ENCODE measurements at places on chromosomes 12 and 14. TPM values are rescaled to one million over a fixed set of nuclear protein-coding genes. Genes with fewer than 3 reads are reported as not detected.
A peak's percentile ranks its signal among the peaks of the same experiment; 100 is the strongest.

- DNase-seq: no peak
Measured at GRCh38 chr14:106683631-106684030, 1157.2 kb downstream of the TMEM121 start.

Gene LRP1-AS
- not detected for total RNA-seq

Gene PPM1H
- 36.7 TPM for total RNA-seq

GRCh38 chr12:124967016-124967739 is 21.8 kb downstream of the DHX37 start:
- DNase-seq: no peak

DNA sequence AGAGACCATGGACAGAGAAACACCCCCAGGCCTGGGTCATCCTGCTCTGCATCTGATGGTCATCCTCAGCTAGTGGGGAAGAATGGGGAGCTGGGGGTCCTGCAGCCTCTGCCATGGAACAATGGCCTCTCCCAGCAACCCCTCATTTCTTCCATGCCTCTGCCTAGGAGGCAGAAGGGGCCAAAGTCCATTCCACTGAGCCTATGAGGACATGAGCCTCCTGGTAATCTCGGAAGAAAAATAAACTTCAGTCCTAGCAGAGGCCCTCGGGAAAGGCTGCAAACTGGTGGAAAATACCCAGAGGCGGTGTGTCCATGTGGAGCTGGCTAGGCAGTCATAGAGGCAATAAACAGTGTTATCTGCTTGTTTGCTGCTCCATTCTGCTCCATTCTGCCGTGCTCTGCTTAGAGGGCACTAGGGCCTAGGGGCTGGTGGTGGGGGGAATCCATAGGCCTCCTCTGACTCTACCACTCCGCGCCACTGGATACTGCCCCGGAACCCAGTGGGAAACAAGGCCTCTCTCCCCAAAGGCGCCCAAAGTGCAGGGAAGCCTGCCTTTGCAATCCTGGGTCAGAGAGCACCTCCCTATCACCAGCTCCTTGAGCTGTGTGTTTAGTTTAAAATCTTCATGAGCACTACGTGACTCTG is 4.5 kb downstream of the PGF start:
- no peak for DNase-seq

Gene ERGIC2
- 112 TPM for total RNA-seq

Gene ARL6IP4
- 171 TPM for total RNA-seq

Gene NTS
- not detected for total RNA-seq

DNA sequence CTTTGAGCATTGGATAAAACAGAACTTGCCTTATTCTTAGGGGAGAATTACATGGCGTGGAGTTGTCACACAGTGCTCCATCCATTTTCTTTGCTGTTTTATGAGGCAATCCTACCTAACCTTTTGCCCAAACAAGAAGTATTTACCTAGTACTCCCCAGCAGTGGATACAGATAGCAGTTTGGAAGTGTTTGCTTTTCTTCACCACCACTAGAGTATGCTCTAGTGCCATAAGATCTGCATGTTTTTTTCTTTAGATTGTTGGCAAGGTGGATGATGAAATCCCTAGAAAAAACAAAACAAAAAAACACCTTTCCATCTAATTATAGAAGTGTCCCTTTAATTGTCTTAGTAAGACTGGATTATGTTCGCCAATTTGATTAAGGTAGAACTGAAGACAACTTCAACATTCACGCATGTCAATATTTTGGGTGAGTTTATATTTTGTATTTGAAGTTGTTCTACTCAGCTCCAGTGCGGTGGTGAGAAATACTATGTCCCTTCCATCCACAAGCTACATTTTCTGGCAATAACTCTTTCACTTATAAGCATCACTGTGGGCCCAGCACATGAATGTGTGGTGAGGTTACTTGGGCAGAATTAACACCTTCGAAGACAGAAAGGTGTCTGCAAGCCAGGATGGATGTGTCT is 23.6 kb upstream of the TMEM260 start:
- no peak for DNase-seq

Gene FGD4
- 37.4 TPM for total RNA-seq

Gene HOXC6
- total RNA-seq: 1.2 TPM

GRCh38 chr14:51294951-51295525 is 55.0 kb downstream of the TMX1 start:
- no peak for DNase-seq

Gene SCYL2
- total RNA-seq: 59.9 TPM

GRCh38 chr12:114685869-114686268 is 1.9 kb upstream of the TBX3 start:
- DNase-seq: no peak

DNA sequence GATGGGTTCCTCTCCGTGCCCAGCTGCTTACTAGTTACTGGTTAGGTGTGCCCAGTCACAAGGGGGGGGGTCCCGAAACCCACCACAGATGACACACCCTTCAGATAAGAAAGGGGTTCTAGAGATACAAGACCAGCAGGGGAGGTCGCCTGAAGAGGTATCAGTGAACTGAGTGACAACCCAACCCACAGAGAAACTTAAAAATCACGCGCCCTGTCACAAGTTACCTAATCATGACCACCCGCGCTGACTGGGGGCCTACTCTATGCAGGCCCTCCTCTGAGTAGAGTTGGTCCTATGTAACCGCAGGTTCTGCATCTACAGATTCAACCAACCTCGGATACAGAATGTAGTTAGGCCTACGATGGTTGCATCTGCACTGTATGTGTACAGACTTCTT is 210.3 kb upstream of the SFSWAP start:
- no peak for DNase-seq

DNA sequence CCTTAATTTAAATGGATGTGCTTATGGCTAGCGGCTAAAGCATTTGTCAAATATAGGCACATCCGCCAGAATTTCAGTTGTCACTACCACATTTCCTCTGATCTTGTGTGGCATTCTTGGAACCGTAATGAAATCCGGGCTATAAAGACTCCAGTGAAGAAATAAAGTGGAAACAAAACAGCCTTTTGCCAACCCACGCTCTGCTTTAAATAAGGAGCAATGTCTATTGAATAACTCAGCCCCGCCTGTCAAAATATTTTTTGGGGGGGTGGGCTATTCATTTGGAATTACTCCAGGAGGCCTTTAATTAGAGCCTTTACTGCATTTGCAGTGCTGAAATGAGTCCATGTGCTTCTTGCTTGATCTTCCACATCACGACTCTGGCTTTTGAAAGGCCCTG is 179.6 kb upstream of the RPH3A start:
- DNase-seq: no peak

DNA sequence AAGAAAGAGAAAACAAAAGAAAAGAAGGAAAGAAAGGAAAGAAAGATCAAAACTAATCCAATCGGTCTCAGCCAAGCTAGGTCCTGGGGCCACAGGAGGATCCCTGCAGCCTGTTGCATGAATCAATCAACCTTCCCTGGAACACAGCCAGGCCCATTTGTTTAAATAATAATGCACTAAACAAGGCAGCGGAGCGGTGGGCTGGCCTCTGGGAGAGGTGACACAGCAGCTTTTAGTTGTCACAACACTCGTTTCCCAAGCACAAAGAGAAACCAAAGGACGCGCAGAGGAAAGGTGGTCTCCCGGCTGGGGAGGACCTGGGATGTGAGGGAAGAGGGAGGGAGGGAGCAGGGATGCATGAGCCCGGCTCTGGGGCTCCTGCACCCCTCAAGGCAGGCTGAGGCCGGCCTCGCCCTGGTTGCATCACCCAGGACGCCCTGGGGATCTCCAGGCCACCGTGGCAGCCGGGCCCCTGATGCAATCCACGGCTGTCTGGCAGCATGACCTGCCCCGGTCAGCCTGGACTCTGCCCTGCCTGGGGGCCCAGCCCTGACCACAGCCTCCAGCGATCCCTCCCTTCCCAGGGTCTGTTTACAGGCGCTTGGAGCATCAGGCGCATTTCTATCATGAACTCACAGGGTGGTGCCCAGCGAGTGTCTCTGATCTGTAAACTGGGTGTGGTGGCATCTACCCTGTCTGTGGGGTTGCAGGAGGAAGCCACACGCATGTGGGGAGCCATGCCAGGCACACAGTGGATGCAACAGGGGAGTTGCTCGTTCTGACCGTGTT is 32.5 kb downstream of the MMP17 start:
- peak; percentile 90 for DNase-seq

Gene PPP4R3A
- 82.2 TPM for total RNA-seq

DNA sequence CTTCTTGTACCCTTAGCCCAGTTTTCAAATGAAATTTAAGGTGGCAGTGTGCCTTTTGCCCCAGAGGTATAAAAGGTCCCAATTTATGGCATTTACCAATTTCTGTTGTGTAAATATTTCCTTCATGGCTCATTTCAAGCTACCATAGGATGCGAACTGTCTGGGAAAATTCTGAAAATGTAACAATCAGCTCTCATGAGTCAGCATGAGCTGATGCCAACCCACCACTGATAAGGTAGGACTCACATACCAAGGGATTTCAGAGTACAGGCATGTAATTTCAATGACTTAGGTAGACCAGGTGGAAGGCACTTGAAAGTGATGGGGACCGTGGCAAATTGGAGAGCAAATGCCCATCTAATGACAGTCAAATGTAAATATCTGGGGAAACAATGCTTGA is 169.5 kb downstream of the TTC8 start:
- DNase-seq: no peak

Gene SERPINA12
- not detected for total RNA-seq

- DNase-seq: no peak
Measured at GRCh38 chr12:109027767-109028166, 6.9 kb upstream of the SVOP start.

Measured in Calu3 (cell line).